ENCODE measurements at places on chromosomes 11 and 22.

DNA sequence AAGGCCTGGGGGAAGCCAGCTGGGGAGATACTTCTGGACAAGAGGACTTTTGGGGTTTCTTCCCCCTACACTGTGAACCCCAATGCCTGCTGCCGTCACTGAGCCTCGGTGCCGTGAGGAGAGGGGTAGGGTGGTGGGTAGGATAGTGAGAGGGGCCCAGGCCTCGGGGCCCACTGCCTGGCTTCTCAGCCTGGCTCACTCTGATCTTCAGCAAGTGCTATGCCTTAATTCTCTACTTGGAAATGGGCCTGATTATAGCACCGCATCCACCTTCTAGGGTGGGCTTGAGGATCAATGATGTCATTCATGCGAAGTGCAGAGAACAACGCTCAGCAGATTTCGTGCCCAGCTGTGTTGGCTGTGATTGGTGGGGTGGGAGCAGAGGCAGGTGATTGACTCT, 76.7 kb upstream of the NECTIN1 start:
- no peak for DNase-seq

DNA sequence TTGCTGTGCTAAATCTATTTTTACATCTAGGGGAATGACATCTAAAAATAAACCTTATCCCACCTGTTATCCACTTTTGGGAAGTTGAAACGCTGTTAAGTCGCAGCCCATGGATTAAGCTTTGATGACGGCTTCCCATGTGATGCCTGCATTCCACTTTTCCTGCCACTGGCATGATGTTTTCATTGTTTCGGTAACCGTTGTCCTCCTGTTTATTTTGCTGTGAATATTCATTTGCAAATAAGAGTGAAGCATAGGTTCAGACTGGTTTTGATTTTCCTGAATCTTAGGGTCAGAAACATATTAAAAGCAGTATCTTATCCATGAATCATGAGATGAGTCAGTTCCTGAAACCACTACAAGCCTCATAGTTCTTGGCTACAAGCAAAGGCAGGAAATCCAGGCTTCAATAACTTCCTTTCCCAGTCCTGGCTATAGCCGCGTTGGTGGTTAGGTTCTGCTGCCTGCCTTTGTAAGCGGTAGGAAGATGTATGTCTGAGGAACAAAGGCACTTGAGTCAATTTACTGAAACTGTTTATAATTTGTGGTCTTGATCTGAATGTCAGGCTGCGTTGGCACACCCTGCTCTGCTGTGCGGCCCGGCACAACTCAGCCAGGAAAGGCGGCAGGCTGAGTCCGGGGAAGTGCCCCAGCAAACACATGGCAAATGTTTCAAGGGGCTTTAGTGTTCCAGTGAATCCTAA, 19.4 kb downstream of the TEAD1 start:
- DNase-seq = no peak

GRCh38 chr11:125086633-125087296, 23.7 kb downstream of the SLC37A2 start:
- DNase-seq = no peak

- DNase-seq = no peak
These were observed 98.5 kb upstream of the CSNK2A3 start for GRCh38 chr11:11451501-11452005.

DNA sequence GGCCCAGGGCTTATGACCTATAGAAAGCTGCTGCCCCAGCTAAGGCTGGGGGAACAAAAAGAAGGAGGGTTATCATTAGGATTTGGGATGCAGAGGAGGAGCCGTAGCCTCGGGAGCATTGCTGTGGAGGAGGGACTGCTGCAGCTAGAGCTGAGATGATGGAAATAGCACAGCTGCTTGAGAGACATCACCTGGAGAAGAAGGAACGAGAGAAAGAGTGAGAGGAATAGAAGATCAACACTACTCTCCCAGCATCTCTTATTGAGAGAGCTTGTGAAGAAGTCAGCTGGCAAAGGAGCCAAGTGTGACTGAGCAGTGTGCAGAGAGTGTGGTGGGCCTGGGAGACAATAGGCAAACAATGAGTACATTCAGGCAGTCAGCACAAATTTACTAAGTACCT, 100.7 kb upstream of the PLET1 start:
- DNase-seq = no peak

- DNase-seq = no peak
These were observed 7.7 kb upstream of the LTO1 start for GRCh38 chr11:69682681-69683326.

DNA sequence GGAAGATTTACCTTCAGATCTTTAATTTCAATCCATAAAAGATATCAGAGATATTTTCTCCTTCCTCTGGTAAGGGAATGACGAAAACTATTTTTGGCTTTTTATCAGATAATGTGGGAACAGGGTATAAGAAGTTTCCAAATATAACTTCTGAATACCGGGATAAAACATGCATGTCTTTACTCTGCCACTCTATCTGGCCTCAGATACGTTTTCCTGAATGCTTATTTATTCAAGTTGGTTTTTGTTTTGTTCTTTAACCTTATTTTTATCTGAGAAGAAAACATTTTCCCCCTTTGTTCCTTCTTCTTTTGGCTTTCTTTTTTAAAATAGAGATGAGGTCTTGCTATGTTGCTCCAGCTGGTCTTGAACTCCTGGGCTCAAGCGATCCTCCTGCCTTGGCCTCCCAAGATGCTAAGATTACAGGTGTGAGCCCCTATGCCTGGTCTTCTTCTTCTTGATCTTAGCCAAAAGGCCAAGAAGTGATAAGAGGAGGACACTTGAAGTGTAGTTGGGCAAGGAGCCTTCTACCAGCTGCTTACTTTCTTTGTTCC, 1.5 kb downstream of the SERPIND1 start:
- no peak for DNase-seq

DNA sequence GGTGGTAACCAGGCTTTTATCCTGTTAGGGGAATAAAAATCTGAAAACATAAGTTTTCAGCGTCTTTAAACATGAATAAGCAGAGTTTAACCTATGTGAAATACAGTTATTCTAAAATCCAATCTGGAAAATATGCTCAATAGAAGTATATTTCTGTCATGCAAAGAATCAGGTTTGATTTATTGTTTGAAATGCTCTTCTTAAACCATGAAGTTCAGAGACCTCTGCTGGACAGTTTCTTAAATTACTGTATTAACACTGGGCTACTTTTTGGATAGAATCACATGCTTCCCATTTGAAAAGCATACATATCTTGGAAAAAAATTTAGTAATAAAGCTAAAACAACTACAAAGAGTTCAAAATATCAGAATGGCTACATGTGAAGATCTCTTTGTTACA, 25.4 kb downstream of the APIP start:
- DNase-seq = no peak

DNA sequence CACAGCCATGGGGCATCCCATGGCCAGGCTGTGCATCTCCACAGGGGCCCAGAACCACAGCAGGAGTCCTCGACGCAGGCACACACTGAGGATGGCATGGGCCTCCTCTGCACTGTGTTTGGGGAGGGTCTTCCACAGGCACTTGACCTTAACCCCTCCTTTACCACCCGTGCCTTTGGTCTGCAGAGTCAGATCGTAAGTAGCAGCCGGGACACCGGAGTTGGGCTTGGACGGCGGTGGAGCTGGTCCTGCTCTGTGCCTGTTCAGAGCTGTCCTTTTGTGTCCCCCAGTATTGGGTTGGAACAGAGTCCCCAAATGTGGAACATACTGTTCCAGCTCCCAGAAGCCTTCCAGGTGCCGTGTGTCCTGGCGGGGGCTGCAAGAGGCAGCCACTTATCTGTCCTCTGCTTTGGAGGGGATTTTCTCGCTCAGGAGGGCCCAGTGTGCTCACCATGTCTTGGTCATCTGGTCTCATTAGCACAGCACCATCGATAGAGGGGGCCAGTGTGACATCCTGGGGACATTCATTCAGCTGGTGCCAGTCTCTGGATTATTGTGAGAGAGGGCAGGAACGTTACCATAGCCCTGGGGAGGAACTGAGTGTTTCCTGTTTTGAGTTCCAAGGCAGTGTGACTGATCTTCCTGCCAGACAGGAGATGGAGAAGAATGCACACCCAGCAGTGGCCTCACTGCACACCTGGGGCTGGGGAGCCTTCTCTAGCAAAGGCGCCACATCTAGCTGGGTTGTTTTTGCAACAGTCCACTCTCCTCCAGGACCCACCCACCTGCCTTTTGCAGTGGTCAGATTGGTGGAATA, 12.4 kb downstream of the CRELD2 start:
- peak; percentile 52 for DNase-seq

- DNase-seq = no peak
These were observed 494 bp downstream of the CHID1 start for GRCh38 chr11:910044-910588.

DNA sequence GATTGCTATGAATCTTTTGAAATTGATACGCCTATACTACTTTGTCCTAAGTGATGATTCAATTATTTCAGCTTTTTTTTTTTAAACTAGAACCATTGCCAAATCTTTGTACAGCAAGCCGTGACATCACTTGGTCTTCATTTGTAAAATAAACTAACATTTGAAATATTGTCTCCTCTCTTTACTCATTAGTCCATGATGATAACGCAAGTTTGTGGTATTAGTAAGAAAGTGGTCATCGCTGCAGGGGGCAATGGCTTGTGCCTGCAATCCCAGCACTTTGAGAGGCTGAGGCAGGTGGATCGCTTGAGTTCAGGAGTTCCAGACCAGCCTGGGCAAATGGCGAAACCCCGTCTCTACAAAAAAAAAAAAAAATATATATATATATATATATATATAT, 12.9 kb upstream of the ARHGAP42 start:
- no peak for DNase-seq

DNA sequence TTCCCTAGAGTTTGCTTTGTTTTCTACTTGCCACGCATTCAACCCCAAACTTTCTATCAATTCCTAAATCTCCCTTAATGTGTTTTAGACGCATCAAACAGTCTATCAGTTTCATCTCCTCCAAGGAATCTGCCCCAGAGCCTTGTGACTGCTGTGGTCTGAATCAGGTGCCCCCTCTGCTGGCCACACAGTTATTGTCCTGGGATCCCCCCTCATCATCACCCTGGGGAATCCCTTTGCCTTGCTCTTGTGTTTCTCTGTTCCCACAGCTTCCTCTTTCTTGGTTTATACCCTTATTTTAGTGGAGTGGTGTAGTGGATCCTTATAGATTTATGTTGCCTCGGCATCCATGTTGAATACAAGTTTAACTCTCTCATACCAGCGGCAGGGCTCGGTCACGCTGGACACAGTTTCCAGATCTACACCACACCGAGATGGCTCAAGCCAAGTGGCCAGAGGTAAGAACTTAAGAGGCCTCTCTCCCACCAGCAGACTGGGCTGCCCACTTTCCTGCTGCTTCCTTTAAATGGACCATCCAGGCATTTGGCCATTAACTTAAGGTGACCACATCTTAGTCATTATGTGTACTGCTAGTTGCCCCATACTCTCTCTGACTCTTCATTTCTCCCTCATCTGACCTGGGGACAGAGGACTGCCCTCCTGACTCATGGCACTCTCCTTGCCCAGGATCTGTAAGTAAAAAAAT, 8.2 kb downstream of the UPB1 start:
- peak; percentile 44 for DNase-seq

- no peak for DNase-seq
These were observed 23.8 kb downstream of the CTR9 start for GRCh38 chr11:10774811-10775210.

- no peak for DNase-seq
These were observed 820.8 kb downstream of the DLG2 start for GRCh38 chr11:84806354-84806753.

DNA sequence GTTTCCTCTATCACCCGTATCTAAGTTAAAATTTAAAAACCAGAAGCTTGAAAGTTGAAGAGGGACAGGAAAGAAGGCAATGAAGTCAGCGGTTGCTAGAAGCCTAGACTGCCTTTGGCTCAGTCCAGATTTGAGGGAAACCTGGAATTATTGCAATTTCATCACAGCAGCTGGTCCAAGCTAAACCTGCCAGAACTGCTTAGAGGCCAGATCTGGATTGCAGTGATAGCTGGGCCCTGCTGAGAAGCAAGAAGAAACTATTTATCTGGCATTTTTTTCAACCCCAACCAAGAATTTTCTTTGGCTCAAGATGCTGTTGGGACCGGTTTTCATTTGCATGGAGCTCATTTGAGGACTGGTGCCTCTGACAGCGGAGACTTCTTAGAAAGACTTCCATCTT, 121.5 kb upstream of the TEAD1 start:
- DNase-seq = no peak

- no peak for DNase-seq
These were observed 24.9 kb downstream of the CLTCL1 start for GRCh38 chr22:19266547-19267086.

- no peak for DNase-seq
These were observed 7.1 kb upstream of the VWA5A start for GRCh38 chr11:124108156-124108555.

DNA sequence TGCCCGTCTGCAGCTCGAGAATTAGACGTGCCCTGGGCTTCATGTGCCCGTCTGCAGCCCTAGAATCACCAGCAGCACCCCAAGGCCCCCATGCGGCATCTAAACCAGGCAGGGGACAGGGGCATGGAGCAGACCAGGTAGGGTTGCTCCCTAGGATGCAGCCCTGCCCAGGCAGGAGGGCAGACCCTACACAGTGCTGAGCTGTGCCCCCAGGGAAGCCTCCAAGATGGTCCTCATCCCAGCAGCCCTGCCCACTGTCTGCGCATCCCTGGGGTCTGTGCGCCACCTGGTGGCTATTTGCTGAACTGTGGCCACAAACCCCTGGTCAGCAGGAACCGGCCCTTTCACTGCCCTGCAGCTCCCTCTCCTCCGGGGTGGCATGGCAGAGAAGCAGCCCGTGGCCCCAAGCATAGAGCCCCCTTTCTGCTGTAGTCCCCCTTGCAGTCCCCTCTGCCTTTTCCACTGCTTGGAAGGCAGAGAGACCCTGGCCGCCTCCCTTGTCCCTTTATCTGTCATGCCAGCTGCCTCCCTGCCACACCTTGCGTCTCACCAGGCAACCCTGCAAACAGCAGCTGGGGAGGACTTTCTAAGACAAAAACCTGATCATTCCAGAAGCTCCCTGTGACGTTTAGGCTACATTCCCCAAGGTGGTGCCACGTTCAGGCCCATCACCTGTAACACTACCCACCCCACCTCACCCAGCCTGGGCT, 86.6 kb downstream of the KCNQ1 start:
- DNase-seq = peak; percentile 63

GRCh38 chr11:101727451-101727850, 143.6 kb upstream of the TRPC6 start:
- DNase-seq = no peak

DNA sequence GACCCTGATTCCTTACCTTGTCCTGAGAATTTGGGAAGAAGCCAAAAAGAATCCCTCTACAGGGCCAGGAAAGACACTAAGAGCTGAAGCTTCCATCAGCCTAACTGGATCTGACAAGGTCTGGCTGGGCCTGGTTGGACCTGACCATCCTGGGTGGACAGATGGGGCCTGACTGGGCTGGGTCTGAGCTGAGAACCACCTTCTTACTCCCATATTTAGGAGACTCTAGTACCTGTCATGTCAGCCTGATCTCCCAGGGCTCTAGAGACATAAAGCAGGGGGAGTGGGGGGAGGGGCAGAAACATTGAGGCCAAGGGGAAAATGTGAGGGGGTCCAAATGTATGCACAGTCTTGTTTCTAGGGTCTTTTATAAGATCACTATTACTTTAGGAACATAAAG, 129.9 kb downstream of the BUD13 start:
- DNase-seq = no peak

- DNase-seq = no peak
These were observed 43.7 kb downstream of the CD82 start for GRCh38 chr11:44608991-44609782.

GRCh38 chr22:44698531-44699421, 3.2 kb upstream of the PRR5 start:
- DNase-seq = no peak

GRCh38 chr11:31932879-31933278, 121.8 kb upstream of the PAX6 start:
- DNase-seq = no peak

GRCh38 chr22:39197578-39197977, 45.1 kb upstream of the CBX7 start:
- DNase-seq = no peak

GRCh38 chr11:126054408-126054807, 8.3 kb downstream of the CDON start:
- DNase-seq = no peak
